ENCODE measurements at places on chromosomes 16 and 17.

GRCh38 chr16:88058817-88059216 is 107.6 kb downstream of the BANP start:
- no peaks in the 10 kb centered on the region for H3K27me3 ChIP-seq
- H3K4me3 ChIP-seq, result no peak overlapping the region
- H3K36me3 ChIP-seq, result no peaks in the 10 kb centered on the region

GRCh38 chr17:72837335-72837734 is 255.2 kb downstream of the SLC39A11 start:
- DNase-seq, result no peak
- no peak overlapping the region for H3K27ac ChIP-seq
- no peaks in the 10 kb centered on the region for H3K36me3 ChIP-seq
- no peaks in the 10 kb centered on the region for H3K27me3 ChIP-seq
- H3K4me1 ChIP-seq, result no peaks in the 10 kb centered on the region
- no peak overlapping the region for H3K4me3 ChIP-seq

DNA sequence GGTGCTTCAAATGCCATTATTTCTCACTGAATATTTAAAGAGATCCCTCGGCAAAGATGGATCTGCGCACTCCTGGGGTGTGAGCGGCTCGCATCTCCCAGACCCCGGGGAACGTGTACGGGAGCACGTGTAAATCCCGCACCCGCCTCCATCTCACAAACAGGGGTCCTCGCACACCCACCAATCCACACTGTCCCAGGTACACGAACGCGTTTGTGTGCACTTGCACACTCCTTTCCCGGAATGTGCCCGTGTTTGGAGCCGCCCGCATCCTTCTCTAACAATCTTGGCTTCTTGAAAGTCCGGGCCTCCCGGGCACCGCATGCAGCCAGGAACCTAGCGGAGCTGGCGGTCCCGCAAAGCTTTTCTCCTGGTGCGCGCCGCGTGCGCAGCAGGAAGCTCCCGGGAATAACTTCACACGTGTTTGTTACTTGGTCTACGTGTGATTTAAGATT is 2.5 kb upstream of the SALL1 start:
- no peak for DNase-seq
- H3K27ac ChIP-seq, result no peak overlapping the region
- no peak overlapping the region for H3K4me3 ChIP-seq
- H3K4me1 ChIP-seq, result peaks cover 42% of the 10 kb centered on the region
- peaks cover 60% of the 10 kb centered on the region for H3K27me3 ChIP-seq
- no peaks in the 10 kb centered on the region for H3K36me3 ChIP-seq

DNA sequence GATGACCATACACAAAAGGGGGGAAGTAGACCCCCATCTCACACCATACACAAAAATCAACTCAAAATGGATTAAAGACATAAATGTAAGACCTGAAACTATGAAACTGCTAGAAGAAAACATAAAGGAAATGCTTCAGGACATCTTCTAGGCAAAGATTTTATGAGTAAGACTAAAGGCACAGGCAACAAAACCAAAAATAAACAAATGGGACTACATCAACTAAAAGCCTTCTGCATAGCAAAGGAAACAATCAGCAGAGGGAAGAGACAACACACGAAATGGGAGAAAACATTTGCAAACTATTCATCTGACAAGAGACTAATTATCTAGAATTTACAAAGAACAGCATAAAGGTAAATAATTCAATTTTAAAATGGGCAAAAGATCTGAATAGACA is 152.1 kb downstream of the AXIN2 start:
- no peak overlapping the region for H3K27ac ChIP-seq
- DNase-seq, result no peak
- no peak overlapping the region for H3K4me3 ChIP-seq
- H3K4me1 ChIP-seq, result no peaks in the 10 kb centered on the region

DNA sequence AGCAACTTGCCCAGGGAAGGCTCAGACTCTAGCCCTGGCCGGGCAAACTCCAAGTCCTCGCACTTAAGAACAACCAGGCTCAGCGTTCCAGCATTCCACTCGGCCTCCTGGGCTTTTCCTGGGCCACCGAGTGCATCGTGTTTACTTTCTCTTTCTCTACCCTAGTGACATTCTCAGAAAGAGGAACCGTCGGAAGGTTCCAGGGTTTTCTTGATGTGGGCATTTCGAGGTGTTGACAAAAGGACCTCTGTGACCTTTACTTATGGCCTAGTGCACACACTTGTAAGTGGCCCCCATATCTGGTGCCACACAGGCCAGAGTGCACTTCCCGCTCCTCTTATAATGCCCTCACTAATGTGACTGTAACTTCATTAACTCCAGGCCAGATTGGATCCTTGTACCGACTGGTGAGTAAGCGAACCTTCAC is 3.1 kb upstream of the BANP start:
- H3K27ac ChIP-seq, result no peak overlapping the region
- no peaks in the 10 kb centered on the region for H3K27me3 ChIP-seq
- H3K36me3 ChIP-seq, result no peaks in the 10 kb centered on the region
- H3K4me3 ChIP-seq, result no peak overlapping the region

DNA sequence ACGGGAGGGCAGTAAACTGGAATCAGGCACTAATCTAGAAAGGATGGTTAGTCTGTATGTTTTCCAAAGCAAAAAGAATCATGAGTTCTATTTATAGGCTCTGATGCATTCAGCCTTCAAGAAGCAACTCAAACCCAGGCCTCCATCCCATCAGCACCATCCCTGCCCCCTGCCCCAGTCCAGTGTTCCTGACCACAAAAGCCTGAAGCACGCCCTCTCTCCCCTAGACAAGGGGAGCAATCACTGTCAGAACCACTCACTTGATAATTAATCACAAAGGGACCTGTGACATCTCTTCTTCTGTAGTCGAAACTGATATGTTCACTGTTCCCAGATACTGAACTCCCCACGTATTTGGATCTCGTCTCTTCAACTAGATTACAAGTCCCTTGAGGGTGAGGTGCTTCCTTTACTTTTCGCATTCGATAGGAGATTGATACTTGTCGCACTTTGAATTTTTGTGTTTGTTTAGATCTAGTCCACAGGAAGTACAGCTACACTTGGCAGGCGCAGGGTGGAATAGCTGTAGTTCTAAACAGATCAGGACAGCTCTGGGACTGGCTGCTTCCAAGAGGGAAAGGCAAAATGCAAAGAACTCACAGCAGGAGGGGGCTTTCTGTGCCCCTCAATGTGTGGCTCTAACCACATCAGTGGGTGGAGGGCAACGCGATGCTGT is 36.4 kb upstream of the CCDC182 start:
- H3K4me1 ChIP-seq, result peaks cover 8% of the 10 kb centered on the region
- DNase-seq, result no peak
- H3K4me3 ChIP-seq, result no peak overlapping the region
- no peaks in the 10 kb centered on the region for H3K27me3 ChIP-seq

DNA sequence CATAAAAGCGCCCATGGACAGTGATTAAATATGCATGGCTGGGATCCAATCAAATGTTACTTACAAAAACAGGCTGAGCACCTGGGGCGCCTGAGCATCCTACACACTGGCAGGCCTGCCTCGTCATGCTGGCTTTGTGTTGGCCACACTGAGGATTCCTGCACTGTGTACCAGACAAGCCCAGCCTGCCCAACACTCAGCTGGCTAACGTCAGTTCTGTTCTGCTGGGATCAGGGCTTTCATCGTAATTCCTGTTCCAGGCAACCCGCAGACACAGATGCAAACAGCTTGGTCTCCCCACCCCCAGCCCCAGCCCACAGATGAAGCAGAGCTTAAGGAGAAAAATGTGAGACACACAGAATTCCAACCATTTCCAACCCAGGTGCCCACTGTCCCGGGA is 30.7 kb downstream of the PIMREG start:
- no peaks in the 10 kb centered on the region for H3K4me1 ChIP-seq
- no peak for DNase-seq
- H3K27ac ChIP-seq, result no peak overlapping the region
- H3K36me3 ChIP-seq, result no peaks in the 10 kb centered on the region
- H3K4me3 ChIP-seq, result no peak overlapping the region

DNA sequence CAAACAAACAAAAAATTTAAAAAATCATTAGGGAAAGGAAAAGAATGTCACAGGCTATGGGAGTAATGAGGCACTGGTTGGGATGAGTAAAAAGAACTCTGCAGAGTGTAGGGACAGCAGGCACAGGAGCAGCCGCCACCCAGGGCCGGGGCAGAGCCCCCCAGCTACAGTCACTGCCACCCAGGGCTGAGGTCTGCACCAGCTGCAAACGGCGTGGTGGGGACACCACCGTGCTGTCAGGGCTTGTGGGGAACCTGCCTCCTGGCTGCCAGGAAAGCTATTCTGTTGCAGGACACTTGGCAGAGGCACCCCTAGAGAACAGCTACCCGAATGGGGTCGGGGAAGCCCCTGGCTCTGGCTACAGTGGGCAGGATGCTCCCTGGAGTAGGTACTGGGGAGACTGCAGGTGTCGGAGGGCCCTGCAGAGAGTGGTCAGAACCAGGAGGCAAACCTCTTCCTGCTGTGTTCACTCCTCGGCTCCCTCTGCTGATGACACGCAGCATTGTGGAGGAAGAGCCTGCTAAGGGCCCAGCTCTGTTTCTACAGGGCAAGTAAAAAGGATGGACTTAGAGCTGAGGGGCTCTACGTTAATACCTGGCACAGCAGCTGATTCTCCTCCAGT is 32.3 kb upstream of the CAPN15 start:
- DNase-seq, result peak; percentile 50
- no peak overlapping the region for H3K27ac ChIP-seq
- H3K4me1 ChIP-seq, result no peaks in the 10 kb centered on the region
- peaks cover 6% of the 10 kb centered on the region for H3K36me3 ChIP-seq

DNA sequence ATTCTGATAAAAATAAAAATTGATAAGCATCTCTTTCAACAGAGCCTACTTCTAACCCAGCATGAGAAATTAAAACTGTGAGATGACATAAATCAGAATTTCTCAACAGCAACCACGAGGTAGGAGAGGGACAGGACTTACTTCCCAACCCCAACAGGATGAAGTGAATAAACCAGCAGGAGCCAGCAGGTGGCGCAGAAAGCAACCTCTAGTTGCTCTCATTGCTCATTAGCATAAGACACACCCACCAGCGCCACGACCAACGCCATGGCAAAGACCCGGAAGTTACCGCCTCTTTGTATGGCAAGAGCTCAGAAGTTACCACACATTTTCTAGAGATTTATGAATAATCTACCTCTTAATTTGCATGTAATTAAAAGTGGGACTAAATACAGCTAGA is 189.4 kb upstream of the CDH8 start:
- H3K27ac ChIP-seq, result no peak overlapping the region
- H3K36me3 ChIP-seq, result no peaks in the 10 kb centered on the region
- no peaks in the 10 kb centered on the region for H3K4me1 ChIP-seq
- peak; percentile 90 for DNase-seq

GRCh38 chr17:28828294-28829040 is 14.1 kb downstream of the FAM222B start:
- H3K36me3 ChIP-seq, result no peaks in the 10 kb centered on the region
- H3K27ac ChIP-seq, result no peak overlapping the region
- no peaks in the 10 kb centered on the region for H3K4me1 ChIP-seq
- no peak overlapping the region for H3K4me3 ChIP-seq
- no peaks in the 10 kb centered on the region for H3K27me3 ChIP-seq

DNA sequence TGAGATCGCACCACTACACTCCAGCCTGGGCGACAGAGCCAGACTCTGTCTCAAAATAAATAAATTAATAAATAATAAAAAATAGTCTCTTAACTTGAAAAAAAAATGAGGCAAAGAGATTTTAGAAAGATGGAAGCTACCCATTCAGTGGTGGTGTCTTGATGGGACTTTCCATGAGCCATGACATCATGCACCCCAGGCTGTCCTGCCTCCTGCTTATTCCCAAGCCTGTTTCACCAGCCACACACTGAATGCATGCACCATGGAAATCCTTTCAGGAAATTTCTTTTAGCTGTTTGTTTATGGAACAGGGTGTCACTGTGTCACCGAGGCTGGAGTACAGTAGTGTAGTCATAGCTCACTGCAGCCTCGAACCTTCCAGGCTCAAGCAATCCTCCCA is 8.9 kb upstream of the DLX3 start:
- H3K27ac ChIP-seq, result no peak overlapping the region
- H3K36me3 ChIP-seq, result no peaks in the 10 kb centered on the region
- no peak for DNase-seq
- H3K4me3 ChIP-seq, result no peak overlapping the region
- no peaks in the 10 kb centered on the region for H3K4me1 ChIP-seq

GRCh38 chr17:3695723-3696411 is at the start of gene P2RX5:
Gene P2RX5, minus strand, starts transcription at chr17:3696155. Its CDS starts 150 bp downstream, at chr17:3696005.
- no peaks in the 10 kb centered on the region for H3K27me3 ChIP-seq
- H3K27ac ChIP-seq, result no peak within 1 kb of the TSS
- no peak within 1 kb of the TSS for H3K4me3 ChIP-seq
- peak; percentile 27 for DNase-seq
- H3K36me3 ChIP-seq, result no peaks in the 10 kb centered on the region
- peaks cover 15% of the 10 kb centered on the region for H3K4me1 ChIP-seq

DNA sequence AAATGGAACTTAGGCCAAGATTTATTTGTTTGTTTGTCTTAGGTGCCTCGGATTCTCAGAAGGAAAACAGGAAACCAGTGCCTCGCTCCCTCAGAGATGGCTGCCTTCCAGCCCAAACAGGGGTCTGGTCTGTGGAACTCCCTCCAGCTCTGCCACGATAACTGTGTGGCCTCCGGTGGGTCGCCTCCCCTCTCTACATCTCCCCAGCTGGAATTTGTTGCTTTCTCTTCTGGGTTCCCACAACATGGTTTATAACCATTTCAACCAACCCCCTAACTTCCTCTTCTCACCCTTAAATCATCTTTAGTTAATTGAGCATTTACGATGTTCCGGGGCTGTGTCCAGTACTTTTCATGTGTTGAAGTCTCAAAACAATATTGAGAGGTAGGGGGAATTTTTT is 30.9 kb upstream of the PLLP start:
- H3K4me3 ChIP-seq, result no peak overlapping the region
- no peak for DNase-seq
- no peak overlapping the region for H3K27ac ChIP-seq
- H3K36me3 ChIP-seq, result no peaks in the 10 kb centered on the region
- peaks cover 17% of the 10 kb centered on the region for H3K4me1 ChIP-seq
- no peaks in the 10 kb centered on the region for H3K27me3 ChIP-seq

DNA sequence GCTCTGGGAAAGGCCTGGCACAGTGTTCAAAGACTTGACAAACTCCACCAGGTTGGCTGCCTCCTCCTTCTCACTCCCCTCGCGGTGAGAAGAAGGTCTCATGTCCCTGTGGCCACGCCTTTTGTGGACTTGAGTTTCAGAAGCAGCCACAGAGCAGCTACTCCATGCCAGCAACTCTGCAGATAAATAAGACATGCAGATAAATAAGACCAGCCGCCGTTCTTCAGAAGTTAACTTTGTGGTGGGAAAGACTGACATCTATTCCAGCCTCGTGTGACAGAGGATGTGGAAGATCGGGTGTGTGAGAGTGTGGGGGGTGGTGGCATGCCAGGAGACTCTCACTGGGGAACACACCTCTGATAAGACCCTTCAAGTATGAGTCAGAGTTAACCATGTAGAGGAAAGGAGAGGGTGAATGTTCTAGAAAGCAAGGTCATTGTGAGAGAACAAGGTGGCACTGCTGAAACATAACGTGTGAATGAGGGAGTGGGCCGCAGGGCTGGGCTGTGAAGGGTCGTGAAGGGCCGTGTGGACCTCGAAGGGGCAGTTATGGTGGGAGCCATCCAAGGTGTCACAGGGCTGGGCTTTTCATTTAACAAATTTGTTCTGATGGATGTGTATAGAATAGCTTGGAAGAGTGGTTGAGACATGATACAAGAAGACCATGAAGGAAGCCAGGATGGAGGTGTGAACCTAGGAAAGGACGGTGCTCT is 830 bp downstream of the SPACA3 start:
- no peaks in the 10 kb centered on the region for H3K36me3 ChIP-seq
- H3K27ac ChIP-seq, result peak overlapping the region; percentile 10
- H3K27me3 ChIP-seq, result no peaks in the 10 kb centered on the region
- no peak overlapping the region for H3K4me3 ChIP-seq
- peak; percentile 77 for DNase-seq

All from body of pancreas (tissue), 4 donors.